ENCODE measurements at places on chromosomes 5 and 9.

- DNase-seq: no peak
Measured at GRCh38 chr9:89902450-89903140, 297.8 kb downstream of the GADD45G start.

GRCh38 chr5:18745042-18745987 is 1111.1 kb downstream of the TAF11L14 start:
- DNase-seq: no peak

- DNase-seq: no peak
Measured at GRCh38 chr5:179905161-179905560, 2.5 kb downstream of the TBC1D9B start.

DNA sequence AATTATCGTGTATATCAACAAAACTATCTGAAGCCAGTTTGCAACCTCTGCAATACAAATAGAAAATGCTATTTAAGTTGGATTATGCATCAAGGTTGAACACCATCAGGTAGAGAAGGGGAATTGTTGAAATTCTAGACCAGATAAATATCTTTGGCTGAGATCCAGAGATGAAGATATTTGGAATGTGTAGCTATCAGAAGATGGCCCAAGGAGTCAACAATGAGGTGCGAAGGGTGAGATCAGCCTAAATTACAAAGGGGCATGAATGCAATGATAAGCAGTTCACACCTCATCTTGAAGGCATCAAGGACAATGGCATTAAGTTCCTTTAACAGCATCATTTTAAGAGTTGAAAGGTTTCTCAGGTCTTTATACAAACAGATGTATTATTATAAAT is 572.1 kb upstream of the DMAC1 start:
- DNase-seq: no peak

DNA sequence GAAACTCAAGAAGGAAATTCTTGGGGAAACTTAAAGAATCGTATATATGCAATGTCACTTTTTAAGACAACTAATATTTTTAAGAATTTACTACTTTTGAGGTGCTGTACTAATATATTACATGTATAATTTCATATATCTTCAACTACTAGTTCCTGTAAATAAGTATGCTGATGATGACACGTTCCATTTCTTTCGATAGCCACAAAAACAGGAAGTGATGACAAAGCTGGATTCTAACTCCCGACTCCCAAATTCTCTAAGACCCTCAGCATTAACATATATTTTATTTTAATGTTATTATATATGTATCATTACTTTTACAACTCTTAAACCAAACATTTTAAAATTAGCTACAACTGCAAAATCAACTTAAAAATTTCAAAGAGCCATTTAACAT is 74.8 kb downstream of the STK32A start:
- DNase-seq: no peak

DNA sequence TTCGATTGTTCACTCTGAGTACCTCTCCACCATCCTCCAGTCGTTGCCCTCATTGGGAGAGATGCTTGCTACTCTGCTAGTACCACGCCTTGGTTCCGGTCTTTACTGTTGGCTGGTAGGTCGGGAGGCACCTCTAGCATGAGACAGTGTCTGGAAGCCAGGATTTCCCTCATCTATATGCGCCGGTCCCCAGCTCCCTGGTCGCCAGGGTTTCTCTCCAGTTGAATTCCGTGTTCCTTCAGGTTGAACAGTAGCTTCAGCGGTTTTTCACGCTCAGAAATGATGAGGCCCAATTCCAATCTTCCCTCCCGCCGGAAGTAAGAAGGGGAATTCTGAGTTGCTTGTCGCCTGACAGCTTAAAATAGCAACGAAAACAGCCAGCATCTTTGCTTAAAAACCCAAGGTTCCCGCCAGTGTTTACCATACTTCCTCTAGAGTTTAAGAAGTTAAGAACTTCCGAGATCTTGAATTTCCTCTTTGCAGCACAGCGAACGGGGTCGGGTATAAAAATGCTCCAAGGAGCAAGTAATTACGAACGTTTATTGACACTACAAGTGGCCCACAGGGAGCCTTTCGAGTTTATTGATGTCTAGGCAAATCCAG is 1.3 kb upstream of the ST8SIA4 start:
- peak; percentile 70 for DNase-seq

DNA sequence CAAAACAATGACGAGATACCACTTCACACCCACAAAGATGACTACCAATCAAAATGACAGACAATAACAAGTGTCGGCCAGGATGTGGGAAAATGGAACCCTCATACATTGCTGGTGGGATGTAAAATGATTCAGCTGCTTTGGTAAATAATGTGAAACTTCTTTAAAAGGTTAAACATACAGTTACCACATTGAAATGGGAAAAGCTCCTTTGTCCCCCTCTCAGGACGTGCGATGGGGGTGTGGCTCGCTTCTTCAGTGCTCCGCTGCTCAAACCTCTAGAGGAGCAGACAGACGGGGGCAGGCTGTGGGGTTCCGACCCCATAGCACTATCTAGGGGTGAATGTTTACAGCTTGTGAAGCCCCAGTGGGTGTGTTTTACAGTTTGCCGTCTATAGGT is 8.0 kb upstream of the PLPP6 start:
- peak; percentile 62 for DNase-seq

- no peak for DNase-seq
Measured at GRCh38 chr5:124740991-124741583, 5.4 kb downstream of the ZNF608 start.

DNA sequence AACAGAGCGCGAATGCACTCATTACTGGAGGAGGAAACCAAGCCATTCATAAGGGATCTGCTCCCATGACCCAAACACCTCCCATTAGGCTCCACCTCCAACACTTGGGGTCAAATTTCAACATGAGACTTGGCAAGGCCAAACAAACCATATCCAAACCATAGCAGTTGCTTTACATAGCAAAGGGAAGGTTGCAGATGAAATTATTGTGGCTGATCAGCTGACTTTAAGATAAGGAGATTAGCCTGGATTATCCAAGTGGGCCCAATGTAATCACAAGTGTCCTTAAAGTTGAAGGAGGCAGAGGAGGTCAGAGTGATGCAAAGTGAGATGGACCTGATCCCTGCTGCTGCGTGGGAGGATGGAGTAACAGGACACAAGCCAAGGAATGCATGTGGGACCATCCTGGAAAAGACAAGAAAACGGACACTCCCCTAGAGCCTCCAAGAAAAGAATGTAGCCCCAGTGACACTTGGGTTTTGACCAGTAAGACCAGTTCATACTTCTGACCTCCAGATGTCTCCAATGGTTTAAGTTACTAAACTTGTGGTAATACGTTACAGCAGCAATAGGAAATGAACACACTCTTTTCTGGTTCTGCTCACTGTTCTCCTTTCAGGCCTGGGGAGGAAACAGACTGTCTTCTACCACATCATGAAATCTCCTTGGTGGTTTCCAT is 167.3 kb downstream of the GNAQ start:
- no peak for DNase-seq

DNA sequence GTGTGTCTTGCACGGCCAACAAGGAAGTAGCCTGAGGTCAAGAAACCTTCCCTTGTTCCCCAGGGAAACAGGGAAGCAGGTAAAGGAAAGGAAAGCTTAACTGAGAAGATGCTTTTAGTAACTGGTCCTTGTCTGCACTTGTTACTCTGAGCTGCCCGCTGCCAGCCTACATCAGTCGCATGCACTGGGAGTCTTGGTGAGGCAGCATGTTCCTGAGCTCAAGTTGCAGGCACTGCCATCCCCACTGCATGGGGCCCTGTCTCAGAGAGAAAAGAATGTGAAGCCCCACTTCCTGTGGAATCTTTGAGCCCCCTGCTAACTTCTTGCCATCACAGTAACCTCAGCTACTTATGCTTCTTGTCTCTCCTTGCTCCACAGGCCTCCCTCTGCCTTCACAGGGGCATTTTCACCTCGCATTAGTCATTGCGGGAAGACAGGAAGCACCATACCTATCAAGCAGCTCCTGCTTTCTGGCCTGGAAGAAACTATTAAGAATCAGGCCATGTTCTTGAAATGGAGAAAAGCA is 344.1 kb upstream of the ADAMTSL1 start:
- no peak for DNase-seq

DNA sequence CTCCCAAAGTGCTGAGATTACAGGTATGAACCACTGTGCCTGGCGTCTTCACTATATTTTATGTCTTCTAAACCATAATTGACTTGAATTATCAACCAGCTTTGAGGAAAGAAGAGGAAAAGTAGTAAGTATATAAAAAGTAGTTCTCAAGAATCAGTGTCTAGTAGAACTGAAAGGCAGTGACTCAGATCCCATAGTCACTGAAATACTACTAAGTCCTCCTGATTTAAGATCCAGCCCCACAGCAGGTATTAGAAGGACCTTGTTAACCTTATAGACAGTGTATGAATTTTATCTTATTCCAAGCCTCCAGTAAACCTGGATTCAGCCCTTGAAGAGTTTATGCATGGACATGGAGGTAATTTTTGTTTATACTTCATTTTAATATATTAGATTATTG is 31.5 kb downstream of the LNPEP start:
- no peak for DNase-seq

GRCh38 chr5:140547508-140548299 is at the start of gene EIF4EBP3:
Gene EIF4EBP3 (plus strand): TSS chr5:140547662. CDS start chr5:140547738, 76 bp downstream.
- peak; percentile 86 for DNase-seq

- peak; percentile 45 for DNase-seq
Measured at GRCh38 chr9:135612981-135613910, 26.1 kb downstream of the GLT6D1 start.

DNA sequence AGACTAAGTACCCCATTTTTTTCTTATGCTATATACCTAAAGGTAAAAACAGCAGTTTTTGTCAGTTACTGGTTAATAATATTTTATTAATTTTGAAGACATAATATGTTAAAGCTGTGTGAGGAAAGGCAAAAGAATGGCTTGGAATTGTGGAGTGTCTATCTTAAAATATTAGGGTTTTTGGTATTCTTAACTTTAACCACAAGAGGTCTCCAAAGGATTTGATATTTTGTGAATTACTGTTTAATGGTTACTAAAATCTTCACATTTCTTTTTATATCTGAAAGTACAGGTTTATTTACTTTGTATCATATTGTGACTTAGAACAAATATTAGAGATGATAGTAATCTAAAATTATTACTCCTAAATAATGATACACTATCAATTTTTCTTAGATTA is 32.0 kb upstream of the DHFR start:
- DNase-seq: no peak

- DNase-seq: no peak
Measured at GRCh38 chr9:77176106-77176505, 1.2 kb upstream of the VPS13A start.

DNA sequence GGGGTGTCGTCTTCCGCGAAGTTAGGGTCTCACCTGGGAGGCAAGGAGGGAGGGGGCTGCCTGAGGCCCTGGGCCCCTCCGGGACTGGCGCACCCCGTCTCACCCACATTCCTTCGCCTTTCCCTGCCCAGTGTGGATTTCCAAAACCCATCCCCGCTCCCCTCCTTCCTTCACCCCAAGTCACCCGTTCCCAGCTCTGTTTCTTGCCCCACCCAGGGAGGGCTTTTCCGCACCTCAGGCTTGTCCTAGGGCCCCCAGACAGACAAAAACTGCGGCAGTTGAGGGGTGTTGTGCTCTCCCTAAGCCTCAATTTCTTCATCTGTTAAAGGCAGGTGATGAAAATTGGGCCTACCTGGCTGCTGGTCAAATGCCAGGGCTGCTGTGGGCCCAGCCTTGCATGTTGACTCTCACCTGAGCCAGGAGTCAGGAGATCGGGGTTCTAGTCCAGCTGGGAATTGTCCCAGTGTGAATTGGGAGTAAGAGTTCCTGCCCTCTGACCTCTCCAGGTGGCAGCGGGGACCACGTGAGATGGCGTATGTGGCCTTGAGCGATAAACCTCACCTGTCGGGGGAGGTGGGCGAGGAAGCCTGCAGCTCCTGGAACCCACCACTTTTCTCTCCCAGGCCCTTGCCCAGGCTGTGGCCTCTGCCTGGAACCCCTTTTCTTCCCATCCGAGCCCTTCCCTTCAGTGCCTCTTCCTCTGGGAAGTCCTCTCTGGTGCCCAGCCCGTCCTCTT is 143.4 kb upstream of the IER5L start:
- DNase-seq: peak; percentile 20
